ENCODE measurements at places on chromosomes 1 and 21. TPM values are rescaled to one million over a fixed set of nuclear protein-coding genes. Genes with fewer than 3 reads are reported as not detected.

- no peak for DNase-seq
Measured at GRCh38 chr1:233172201-233172600, 123.3 kb downstream of the PCNX2 start.

DNA sequence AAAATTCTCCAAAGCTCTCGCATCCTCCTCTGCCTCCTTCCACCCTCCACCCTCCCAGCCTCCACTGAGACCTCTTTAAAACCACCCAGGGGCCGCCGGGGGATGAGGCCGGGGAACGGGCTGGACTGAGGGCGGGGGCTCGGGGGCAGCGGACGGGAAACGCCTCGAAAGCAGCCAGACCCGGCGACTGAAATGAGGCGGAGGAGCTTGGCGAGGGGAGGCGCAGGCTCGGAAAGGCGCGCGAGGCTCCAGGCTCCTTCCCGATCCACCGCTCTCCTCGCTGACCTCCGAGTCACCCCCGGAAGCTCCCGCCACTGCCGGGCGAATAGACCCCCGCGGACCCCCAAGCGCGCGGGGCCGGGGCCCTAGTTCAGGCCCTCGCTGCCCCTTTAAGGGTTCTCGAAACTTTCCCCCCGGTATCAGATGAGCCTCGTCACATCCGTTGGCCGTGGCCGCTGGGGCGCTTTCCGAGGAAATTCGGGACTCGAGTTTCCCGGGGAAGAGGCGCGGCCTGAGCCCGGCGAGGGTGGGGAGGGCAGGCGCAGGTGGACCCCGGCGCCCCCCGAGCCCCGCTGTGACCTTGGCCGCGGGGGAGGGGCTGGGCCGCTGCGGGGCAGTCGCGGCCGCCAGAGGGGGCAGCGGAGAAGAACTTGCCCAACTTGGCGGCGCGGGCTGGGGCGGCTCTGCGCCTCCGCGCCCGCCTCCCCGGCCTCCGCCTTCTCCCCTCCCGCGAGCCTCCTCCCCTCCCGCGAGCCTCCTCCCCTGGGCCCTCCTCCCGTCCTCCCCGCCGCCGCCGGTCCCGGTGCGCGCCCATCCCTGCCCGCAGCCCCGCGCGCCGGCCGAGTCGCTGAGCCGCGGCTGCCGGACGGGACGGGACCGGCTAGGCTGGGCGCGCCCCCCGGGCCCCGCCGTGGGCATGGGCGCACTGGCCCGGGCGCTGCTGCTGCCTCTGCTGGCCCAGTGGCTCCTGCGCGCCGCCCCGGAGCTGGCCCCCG lies at the start of gene BACE2:
Gene BACE2 (plus strand): TSS at position 813 of the 995 bp plus-strand sequence. CDS start 104 bp downstream, at position 917.
- peak; percentile 33 for DNase-seq

DNA sequence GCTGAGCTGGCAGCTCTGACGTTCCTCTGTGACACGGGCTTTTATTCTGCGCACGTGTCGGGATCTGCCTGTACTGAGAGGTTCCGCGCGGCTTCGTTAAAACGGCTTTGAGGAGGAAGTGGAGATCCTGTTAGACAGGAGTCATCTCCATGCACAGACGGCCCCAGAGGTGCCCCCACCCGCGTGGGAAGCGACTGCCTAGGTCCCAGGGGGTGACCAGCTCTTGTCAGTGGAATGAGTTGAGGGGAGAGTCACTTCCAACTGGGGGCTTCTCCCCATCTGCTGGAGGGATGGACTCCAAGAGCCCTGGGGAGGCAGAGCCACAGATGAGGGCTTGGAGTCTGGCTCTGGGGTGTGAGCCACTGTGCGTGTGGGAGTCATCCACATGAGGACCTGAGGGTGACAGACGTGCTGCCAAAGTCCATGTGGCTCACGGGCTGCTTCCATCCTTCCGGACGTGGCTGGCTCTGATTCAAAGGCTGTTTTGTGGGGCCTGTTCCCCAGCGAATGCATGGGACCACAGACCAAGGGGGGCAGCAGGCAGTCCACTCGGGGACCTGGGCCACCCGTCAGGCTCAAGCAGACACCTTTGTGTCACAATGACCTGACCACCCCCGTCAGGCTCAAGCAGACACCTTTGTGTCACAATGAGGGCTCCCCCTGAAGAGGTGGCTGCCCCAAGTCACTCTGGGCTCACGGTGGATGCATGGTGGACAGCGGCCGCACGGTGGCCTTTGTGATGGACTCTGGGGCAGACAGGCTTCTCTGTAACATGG lies 26.8 kb downstream of the PTTG1IP start:
- DNase-seq = peak; percentile 45

DNA sequence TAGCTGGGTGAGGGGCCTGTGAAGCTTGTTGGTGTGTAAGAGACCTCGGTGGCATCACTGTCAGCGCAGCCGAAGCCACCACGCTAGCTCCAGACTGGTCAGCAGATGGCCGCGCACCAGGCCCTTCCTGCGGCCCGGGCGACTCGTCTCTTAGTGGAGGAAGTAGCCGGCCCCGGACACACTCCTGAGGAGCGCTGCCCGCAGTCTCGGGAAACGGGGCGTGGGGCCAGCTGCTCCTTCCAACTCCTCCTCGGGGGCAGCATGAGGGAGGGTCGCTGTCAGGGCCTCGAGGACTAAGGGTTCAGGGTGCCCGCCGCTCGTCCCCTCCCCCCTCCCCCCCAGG lies 20.4 kb downstream of the H3-3A start:
- DNase-seq = no peak

DNA sequence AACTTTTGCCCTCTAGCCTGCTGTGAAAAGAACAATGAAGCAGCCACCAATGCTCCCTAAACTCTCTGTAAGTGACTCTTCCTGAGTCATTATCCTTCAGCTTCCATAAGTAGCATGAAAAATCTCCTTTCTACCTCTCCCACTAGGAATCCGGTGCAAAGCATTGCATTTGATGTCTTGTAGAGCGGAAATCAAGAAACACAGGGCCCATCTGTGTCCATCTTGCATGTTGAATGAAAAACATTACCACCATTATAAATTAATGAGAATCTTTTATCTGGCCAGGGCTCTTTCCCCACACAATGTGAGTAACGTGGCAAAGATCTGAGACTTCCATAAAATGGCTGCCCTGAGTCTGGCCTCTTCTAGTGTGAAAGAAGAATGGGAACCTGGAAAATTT lies 324.4 kb downstream of the ADGRL2 start:
- DNase-seq = no peak

GRCh38 chr1:31135973-31136600 lies 70.6 kb upstream of the PUM1 start:
- no peak for DNase-seq

- DNase-seq = no peak
Measured at GRCh38 chr1:64848803-64849202, 103.9 kb downstream of the RAVER2 start.

DNA sequence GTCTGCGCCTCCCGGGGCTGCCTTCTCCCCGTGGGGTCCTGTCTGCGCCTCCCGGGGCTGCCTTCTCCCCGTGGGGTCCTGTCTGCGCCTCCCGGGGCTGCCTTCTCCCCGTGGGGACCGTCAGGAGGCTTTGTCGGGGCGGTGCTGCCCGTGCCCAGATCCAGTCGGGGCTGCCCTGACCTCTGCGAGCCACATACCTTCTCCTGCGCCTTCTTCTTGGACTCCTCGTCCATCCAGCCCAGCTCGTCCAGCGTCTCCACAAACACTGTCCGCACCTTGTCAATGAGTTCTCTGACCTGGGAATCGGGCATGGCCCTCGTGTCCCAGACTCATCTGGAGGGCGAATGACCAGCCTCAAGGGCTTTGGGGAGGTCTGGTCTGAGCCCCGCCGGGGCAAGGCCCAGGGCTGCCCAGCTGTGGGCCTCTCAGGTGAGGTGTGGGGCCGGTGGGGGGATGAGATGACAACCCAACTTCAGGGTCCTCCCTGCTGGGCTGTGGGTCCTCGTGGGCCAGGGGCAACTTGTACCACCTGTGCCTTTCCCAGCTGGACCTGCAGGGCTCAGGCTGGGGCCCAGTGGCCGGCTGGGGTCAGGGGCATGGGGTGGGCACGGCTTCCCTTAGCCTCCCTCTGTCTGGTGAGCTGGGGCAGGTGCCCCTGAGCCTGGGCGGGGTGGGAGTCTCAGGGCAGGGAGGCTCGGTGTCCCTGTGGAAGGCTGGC lies 9.4 kb downstream of the PRXL2B start:
- no peak for DNase-seq

DNA sequence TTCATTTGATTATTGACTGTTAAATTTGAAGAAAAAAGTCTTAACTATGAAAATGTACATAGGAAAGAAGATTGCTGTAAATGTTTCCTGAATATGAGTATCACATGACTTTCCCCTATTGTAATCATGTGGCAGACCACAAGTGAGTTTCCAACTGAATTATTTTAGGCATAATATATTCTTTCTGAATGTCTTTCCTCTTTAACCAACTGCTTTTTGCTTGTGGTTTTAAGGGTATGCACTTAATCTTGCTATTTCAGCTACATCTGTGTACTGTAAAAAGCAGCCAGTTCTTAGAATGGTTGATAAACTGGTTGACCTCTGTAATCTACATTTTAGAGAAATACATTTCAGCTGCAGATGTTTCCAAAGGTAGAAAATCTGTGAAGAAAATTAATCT lies 400.7 kb downstream of the NEGR1 start:
- no peak for DNase-seq

GRCh38 chr21:39754811-39755210 lies 9.8 kb downstream of the IGSF5 start:
- DNase-seq = no peak

- DNase-seq = no peak
Measured at GRCh38 chr1:233238884-233239431, 56.6 kb downstream of the PCNX2 start.

DNA sequence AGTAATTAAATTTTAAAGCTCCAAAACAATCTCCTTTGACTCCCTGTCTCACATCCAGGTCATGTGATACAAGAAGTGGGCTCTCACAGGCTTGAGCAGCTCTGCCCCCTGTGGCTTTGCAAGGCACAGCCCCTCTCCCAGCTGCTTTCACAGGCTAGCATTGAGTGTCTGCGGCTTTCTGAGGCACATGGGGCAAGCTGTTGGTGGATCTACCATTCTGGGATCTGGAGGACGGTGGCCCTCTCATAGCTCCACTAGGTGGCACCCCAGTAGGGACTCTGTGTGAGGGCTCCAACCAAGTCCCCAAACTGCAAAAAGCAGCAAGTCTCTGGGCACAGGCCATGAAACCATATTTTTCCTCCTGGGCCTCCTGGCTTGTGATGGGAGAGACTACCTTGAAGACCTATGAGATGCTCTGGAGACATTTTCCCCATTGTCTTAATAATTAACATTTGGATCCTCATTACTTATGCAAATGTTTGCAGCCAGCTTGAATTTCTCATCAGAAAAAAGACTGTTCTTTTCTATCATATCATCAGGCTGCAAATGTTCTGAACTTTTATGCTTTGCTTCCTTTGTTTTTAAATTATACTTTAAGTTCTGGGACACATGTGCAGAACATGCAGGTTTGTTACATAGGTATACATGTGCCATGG lies 554.1 kb upstream of the OLFM3 start:
- no peak for DNase-seq

DNA sequence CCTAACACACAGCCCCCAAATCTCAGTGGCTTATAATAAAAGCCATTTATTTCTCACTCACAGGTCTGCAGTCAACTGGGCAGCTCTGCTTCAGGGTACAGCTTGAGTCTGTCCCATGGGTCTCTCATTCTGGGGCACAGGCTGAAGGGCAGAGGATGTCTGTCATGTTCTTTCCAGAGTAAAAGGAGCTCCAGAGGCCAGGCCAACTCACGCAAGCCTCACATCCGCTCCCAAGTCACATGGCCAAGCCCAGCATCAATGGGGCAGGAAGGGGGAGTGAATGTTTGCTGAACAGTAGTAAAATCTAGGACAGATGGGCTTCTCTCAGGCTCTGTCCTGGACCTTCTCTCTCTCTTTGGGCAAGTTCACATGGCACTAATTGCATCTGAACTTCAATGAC lies 7.1 kb upstream of the SSBP3 start:
- DNase-seq = no peak

DNA sequence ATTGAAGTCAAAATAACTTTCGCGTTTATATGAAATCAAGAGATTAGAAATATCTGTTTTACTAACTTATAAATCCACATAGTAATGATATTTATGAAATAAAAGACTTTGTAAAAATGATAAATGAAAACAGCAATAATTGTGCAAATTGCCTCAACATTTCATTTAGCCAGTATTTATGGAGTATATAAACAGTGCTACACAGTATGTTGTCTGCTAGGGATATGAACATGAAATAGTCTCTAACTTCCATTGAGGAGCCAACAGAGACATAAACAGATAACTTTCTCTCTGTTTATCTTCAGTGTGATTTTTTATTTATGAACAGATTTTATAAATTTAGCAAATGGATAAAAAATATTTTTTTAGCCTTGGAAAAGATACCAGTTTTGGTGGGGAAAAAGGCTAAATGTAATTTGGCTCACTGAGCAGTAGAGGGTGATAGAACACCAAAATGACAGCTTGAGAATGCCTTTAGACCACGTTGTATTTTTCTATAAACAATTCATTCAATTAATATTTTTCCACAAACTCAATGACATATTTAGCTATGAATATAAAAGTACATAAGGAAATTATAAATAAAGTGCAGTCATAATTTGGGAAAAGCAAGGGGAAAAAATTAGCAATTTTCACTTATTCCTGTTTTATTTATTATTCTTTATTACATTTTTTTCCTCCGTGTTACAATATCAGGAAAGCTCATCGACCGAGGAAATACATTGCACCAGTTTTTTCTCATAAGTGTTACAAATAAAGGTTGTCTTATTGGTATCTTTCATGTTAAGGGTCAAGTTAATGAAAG lies 47.5 kb upstream of the EEIG2 start:
- peak; percentile 55 for DNase-seq

DNA sequence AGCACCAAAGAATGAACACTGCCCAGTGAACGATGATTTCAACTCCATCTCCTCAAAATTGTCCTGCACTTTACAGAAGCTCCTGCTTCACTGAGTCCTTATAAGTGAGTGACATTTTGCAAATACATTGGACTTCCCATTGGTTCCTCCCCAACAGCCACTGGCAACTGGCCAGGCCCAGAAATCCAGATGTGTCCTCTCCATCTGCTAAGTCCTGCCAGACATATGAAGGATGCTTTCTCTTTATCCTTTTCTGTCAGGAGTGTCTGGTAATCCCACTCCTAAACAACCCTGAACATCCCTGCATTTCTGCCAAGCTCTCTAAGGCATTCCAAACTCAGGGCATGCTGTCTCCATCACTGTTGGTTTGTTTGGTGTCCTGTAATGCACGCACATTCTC lies 271.8 kb downstream of the RRAGC start:
- DNase-seq = no peak

The PSMD4 gene
- 126 TPM for total RNA-seq

The GPR25 gene
- not detected for total RNA-seq

The KRTAP19-3 gene
- not detected for total RNA-seq

The SLC1A7 gene
- total RNA-seq = not detected

The KLF18 gene
- total RNA-seq = not detected

The PPCS gene
- total RNA-seq = 65.5 TPM

All from naive thymus-derived CD8-positive, alpha-beta T cell (primary cell).